NCI-H526 treated with DMSO at 0.1 percent for 48 hours (cell line): ENCODE measurements at places on chromosomes 16 and 17.

- DNase-seq: peak; percentile 2
These were observed 105.1 kb downstream of the CHD9 start for GRCh38 chr16:53159781-53160436.

DNA sequence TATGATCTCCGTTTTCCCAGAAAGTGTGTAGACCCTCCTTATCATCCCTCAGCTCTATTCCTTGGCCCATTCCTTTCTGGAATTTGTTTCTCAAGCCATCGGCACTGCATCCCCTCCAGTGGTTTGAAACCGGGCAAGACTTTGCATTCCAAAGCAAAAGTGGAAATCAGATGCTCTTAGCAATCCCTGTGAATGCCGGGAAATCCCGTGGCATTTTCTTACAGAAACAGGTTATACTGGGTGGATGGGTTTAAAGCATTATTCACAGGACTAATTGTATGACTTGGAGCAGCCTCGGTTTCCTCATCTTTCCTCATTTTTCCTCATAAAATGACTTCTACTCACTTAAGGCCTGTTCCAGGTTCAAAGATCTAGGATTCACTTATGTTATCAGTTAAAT lies 52.0 kb downstream of the MAP2K6 start:
- DNase-seq: no peak

- DNase-seq: no peak
These were observed 12.8 kb downstream of the FLCN start for GRCh38 chr17:17224137-17224536.

GRCh38 chr17:77734371-77735080 lies 224.0 kb upstream of the TNRC6C start:
- DNase-seq: peak; percentile 53

DNA sequence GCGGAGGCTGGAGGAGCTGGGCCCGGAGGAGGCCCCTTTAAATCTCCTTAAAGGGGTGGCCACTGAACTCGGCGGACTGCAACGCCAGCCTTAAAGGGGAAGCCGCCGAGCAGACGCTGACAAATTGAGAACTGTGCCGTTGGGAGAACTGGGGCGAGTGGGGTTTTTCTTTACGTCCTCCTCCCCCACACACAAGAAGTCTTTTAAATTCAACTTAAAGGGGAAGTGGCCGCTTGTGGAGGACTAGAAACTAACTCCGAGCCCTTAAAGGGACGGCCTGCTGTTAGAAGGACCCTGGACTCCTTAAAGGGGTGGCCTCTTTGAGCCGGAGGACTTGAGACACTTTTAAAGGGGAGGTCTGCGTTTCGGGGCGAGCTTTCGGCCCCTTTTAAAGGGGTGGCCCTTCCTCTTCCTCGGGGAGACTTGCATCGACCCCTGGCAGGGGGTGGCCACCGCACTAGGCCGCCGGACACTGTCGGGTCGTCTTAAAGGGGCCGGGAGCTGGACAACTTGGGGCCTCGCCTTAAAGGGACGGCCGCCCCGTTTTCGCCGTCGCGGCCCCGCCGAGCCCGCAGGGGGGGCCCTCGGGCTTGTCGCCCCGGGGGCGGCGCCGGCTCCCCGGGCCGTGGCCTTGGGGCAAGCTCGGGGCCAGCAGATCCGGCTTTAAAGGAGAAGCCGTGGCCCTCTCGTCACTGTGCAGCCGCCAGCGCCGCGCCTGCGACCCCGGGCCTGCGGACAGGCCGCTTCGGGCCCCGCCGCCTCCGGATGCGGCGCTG lies 688 bp downstream of the FBRS start:
- DNase-seq: peak; percentile 95

DNA sequence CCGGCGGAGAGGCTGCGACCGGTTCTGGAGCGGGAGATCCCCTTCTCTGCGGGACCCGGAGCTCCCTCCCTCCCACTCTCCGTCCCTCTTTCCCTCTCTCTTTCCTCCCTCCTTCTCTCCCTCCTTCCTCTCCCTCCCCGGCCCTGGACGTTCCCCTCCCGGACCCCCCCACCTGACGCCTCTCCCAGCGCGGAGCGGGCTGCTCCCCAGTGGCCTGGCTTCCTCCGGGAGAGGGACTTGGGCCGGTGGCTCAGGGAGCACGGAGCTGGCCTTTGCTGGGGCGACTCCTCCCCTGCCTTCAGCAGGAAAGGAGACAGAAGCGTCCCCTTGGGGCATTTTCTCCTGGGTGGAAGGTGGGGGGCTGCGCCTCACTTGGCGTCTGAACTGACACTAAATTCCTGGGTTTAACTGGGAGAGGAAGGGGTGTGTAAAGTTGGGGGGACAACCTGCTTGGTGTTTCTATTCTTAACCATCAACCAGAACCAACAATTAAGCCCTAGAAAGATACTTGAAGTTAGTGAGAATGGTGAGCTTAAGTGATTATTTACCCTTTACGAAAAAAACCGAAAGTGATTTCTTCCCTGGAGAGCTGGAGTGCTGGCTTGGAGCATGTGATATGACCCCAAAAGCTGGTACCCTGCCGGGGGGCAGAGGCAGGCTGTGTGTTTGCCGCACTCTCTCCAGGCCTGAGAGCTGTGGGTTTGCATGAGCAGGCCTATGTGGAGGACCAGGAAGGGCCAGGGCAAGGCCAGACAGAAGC lies 775 bp downstream of the SPIRE2 start:
- no peak for DNase-seq
